Dorsolateral prefrontal cortex (tissue), 122 donors: ENCODE measurements at places on chromosomes 5 and 9.
A peak's percentile ranks its signal among the peaks of the same experiment; 100 is the strongest.

GRCh38 chr9:22457448-22457847, 10.8 kb downstream of the DMRTA1 start:
- DNase-seq: no peak

DNA sequence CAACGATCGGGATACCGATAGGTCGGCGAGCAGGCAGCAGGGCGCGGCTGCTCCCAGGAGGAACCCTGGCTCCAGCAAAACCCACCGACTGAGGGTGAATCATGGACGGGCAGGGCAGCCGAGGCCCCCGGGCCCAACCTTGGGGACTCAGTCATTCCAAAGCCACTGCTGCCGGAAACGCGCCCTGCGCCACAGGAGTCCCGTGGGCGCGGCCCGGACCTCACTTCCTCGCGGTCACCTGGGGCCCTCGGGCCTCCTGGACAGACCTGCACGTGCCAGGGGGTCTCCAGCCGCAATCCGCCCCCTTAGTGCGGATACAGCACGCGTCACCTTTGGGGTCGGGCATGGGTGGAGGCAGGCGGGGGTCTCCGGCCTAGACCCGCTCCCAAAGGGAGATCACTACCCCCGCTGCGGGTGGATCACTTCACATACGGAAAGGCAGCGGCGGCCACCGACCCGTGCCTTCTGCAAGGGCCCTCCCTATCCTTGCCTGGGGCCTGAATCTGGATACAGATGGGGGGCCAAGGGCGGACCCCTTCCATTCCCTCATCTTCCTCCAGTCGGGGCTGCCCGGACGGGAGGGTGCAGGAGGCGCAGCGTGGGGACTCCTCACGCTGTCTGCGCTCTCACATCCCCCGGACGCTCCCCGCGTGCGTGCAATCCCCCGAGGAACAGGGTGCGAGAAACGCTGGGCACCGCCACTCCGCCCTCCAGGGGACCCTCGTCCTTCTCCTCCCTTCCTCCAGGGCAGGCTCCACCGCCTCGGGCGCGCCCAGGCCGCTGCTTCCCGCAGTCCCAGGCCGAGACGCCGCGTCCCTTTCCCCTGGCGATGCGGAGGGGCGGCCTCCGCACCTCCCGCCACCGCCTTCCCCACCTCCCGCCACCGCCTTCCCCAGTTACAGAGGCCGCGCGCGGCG, 586 bp downstream of the TXN start:
- peak; percentile 56 for DNase-seq

DNA sequence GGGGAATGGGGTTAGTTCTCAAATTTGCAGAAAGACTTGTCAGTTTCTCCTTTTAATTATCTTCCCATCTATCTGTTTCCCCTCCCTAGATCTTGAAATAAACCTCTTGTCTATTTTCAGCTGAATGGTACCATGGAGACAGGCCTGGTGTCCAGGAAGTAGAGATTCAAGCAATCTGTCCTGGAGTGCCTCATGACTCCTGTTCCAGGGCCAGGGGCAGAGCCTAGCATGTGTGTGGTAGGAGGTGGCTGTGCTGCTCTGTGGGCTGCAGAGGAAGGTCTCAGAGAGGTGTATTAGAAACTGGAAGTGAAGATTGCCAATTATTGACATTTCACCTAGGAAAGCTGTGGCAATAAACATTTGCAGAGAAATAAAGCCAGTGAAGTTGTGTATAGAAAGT, 175.8 kb upstream of the ATP10B start:
- DNase-seq: no peak

GRCh38 chr9:135908093-135908753, 877 bp upstream of the CAMSAP1 start:
- no peak for DNase-seq

- no peak for DNase-seq
These were observed 1.5 kb upstream of the IL17B start for GRCh38 chr5:149380466-149381121.

- no peak for DNase-seq
These were observed 271.1 kb upstream of the MVB12B start for GRCh38 chr9:126055381-126055985.

- DNase-seq: no peak
These were observed 116.4 kb downstream of the APBA1 start for GRCh38 chr9:69555802-69556201.
